ENCODE measurements at places on chromosomes 1 and 21. TPM values are rescaled to one million over a fixed set of nuclear protein-coding genes. Genes with fewer than 3 reads are reported as not detected.

Gene OLFML3
- total RNA-seq: 5.1 TPM

DNA sequence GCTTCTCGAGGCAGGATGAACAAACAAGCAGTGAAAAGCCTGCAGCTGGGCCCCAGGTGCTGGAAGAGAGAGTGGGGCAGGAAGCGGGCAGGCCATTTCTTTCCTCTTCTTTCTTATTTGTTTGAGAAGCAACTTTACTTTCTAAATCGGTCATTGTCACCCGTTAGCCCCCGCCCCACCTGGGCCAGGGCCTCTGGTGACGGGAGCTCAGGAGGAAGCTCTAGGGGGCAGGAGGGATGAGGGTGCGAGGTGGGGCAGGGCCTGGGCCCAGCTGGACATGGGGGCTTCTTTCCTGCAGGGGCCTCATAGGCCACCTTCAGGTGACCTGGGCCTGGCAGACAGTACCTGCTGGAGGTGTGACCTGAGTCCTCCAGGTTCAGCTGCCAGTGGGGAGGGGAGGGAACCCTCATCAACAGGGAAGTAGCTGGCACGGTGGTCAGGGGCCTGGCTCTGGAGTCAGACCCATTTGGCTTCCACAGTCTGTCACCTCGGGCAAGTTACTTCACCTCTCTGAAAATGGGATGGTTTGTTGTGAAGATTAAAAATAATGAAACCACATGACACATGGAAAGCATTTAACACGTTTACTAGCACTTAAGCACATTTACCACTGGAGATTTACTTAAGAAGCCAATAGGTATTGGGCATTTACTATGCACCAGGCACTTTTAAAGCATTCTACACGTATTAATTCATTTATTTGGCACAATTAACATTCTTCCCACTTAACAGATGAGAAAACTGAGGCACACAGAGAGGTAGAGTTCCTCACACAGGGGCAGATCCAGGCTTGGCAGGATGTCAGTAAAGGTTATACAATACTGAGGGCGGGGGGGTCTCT is 54.1 kb upstream of the ID3 start:
- no peak for DNase-seq

DNA sequence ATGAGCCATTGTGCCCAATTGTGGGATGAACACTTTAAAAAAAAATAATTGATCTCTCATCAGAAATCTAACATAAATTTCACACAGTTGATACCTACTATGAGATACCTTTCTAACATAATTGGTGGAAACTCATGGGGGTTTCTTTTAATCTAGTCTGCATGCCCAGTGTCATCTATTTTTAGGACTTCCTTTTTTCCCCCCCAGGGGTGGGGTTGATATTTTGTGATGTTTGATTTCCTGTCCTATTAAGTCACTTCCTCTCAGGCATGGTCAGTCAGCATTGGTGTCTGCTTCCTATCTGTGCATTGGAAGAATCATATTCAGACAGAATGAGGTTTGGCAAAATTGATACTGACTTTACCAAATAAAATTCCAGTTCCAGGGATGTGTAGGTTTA is 21.5 kb downstream of the NFYC start:
- no peak for DNase-seq

DNA sequence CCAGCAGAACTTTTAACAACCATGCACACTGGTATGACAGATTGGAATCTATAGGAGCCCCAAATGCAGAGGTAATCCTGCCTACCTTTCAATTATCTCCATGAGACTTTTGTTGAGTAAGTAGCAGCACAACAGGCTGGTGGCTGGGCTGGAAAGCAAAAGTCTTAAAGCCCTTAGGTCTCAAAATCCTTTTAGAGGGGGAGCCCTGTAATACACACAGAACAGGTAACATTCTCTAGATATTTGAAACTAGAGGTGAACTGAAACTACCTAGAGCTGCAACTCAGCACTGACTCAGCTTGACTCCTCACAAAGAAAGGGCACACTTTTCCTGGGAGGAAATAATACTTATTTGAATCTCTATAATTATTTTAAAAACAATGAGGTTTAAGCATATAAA is 71.5 kb downstream of the CLCA4 start:
- DNase-seq: peak; percentile 18

Gene SELE
- total RNA-seq: not detected

Gene BTF3L4
- total RNA-seq: 46.1 TPM

DNA sequence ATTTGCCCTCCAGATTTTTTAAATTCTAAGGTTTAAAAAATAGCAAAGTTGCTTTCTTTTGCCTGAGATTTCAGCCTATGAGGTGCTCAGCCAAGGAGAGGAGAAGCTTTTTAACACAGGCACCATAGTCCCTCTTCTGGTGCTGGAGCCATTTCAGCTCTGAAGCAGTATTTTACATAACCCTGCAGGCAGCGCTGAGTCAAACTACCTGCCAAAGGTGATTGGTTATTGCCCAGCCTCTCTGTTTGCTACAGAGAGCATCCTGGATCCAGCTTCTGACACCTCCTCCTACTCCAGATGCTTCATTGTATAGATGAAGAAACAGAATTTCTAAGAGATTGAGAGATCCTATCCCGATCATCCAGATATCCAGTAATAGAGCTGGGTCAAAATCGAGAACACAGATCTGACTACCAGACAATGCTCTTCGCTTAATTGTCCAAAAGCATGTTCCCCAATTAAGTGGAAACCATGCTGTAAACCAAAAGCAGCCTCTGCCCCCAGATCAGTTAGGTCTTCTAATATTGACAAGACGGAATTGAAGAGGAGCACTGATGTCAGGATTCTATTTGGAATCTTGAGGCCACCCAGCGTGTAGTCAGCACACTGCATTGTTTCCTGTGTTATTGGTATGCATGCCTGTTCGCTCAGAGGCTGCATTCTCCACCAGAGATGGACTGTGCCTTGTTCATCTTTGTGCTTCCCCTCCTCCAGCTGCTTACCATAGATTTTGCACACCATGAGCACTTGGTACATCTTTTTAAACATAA is 22.1 kb downstream of the RGS8 start:
- no peak for DNase-seq

Gene IL19
- total RNA-seq: not detected

Gene TFF3
- total RNA-seq: 0.87 TPM

DNA sequence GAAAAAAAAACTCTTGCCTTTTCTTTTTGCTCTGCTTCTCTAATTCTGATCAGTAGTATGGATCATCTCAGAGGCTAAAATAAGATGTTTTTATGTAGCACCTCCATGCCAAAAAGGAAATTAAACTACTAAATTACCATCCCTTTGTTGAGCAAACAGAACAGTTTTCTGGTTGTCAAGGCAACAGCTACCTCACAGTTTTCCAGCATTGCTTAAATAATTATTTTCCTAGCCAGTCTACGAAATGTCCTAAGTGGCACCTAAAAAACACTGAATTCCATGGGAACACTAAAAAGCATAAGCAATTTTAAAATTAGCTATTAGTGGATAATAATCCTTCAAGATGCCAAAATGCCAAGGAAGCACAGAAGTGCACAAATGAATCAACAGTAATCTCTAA is 61.7 kb downstream of the ARID4B start:
- DNase-seq: peak; percentile 54

GRCh38 chr1:240478536-240478935 is 133.4 kb downstream of the GREM2 start:
- DNase-seq: no peak

GRCh38 chr1:172177849-172178248 is 242.6 kb upstream of the C1orf105 start:
- DNase-seq: no peak

DNA sequence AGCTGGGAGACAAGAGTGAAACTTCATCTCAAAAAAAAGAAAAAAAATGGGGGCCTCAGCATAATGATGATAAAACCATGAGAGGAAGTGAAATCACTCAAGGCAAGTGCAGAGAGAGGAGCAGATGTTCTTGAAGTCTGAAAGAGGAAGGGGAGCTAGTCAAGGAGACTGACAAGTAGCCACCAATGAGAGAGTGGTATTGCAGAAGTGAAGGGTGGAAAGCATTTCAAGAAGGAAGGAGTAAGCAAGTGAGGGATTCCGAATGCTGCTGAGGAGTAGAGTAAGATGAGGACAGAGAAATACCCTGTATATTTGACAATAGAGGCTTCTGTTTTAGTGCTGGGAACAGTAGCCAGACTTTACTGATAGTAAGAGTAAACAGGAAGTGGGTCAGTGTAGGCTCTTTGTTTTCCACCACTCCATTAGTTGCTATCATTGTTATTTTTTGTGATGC is 2.9 kb downstream of the TATDN3 start:
- no peak for DNase-seq

Gene PSMB2
- 29.9 TPM for total RNA-seq

GRCh38 chr1:1616045-1616790 is 918 bp downstream of the MIB2 start:
- no peak for DNase-seq

Gene ETV3
- total RNA-seq: 15.6 TPM

DNA sequence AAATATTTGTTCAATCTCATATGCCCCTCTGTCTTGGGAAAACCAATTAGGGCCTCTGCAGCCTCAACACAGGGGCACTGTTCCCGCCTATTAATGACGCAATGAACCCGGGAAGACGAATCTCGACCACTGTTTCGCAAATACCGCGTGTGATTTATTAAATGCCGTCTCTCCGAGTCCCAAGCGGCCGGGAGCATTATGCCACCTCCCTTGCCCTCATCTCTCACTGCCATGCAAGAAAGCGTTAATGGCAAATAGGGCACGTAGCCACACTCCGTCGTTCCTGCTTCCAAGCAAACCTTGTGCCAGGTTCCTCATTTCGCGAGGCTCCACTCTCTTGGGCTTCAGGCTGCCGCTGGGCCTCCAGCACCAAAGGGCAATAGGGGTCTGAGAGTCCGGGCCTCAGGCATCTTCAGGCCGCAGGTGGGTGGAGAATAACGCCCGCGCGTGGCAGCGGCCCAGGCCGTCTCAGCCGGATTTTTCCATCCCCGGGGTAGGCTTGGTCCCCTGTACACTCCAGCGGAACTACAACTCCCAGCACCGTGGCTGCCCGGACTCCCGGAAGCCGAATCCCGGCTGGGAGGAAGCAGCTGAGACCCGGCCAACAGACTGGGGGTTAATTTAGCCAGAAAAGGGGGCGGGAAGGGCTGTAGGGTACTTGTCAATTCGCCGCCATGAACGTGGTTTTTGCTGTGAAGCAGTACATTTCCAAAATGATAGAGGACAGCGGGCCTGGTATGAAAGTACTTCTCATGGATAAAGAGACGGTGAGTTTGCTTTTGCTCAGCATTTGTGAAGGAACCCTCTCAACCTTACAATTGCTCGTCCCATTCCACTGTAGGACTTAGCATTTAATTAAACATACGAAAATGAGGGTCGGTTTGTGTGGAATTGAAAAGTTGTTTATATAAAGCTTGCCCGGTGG is at the start of gene VPS45:
Gene VPS45, plus strand, starts transcription at position 593 of the 925 bp plus-strand sequence. Its CDS starts 82 bp downstream, at position 675.
- peak; percentile 84 for DNase-seq

GRCh38 chr1:121595089-121595488 is 410.3 kb downstream of the SRGAP2C start:
- no peak for DNase-seq

DNA sequence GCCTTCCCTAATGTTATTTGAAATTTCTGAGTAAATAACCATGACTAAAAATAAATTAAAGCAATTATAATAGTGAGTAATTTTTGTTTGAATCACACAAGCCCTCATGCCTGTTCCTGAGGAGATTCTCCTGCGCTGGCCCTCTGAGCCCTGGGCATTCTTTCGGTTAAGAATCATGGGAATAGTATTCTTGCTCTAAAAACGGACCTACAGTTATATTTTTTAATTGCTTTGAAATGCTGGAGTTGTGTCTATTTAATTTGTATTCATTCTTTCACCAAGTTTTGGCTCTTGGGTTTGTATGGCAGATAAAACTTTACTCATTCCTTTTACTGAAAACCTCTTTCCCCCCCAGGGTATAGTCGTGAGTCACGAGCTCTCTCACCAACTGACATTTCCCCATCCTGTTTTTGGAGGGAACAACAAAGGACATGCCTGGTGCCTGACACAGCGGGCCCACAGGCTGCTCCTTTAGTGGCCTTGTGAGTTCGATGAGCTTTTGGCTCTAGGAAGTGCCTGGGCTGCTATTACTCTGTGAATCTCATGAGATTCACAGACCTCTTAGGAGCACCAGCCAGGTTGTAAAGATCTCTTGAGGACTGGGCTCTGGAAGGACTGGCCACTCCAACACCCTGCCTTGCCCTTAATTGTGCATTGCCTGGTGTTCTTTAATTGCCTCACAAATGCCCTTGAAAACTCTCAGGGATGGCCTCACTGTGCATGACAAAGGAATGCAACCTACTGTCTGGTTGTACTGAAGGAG is 58.6 kb downstream of the DDR2 start:
- peak; percentile 70 for DNase-seq

Gene SLC26A9
- 0.05 TPM for total RNA-seq

GRCh38 chr1:23930861-23931490 is 17.8 kb upstream of the CNR2 start:
- DNase-seq: peak; percentile 99

Gene PCSK9
- total RNA-seq: 17.5 TPM

GRCh38 chr1:12542616-12543592 is 75.1 kb downstream of the DHRS3 start:
- no peak for DNase-seq

GRCh38 chr1:185825556-185825955 is 91.4 kb downstream of the HMCN1 start:
- peak; percentile 76 for DNase-seq

DNA sequence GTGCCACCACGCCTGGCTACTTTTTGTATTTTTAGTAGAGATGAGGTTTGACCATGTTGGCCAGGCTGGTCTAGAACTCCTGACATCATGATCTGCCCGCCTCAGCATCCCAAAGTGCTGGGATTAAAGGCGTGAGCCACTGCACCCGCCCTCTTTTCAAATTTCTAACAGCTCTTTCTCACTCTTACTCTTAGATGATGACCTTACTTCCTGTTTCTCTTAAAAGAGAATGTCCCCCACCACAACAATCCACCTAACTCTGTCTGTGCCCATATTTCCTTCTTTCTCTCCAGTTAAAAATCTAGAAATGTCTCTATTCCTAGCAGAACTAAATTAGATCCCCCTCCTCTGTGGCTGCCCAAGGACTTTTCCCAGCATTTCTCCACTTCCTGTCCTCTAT is 46.6 kb upstream of the RGS2 start:
- DNase-seq: no peak

DNA sequence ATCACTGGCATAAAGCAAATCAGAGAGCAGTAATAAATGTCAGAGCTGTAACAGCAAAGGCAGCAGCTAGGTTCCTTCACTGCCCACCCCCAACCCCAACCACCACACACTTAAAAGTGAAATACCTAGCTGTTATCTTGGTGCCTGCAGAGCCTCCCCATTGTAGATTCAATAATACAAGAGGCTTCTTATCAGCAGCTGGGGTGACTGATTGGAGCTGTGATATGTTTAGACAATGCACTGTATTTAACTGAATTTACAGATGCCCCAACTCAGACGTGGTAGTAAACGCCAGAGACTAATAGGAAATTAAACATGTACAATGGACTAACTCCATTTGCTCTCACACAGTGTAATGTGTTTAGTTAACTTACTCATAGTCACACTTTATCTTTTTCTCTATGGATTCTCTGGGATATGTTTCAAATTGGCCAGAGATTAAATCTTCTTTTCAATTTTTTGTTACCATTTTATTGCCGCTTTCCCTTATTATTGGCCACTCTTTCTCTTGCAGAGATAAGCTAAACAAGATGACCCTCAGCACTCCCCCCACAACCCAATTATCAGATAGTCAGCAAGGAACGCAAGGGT is 117.1 kb downstream of the ESRRG start:
- no peak for DNase-seq
